ENCODE measurements at places on chromosomes 6 and 20.

- no peak for DNase-seq
Measured at GRCh38 chr20:15851576-15852215, 721.6 kb downstream of the KIF16B start.

GRCh38 chr20:1185790-1186334 lies 1.1 kb upstream of the TMEM74B start:
- DNase-seq, result no peak

- DNase-seq, result no peak
Measured at GRCh38 chr6:36033935-36034334, 6.3 kb downstream of the MAPK14 start.

DNA sequence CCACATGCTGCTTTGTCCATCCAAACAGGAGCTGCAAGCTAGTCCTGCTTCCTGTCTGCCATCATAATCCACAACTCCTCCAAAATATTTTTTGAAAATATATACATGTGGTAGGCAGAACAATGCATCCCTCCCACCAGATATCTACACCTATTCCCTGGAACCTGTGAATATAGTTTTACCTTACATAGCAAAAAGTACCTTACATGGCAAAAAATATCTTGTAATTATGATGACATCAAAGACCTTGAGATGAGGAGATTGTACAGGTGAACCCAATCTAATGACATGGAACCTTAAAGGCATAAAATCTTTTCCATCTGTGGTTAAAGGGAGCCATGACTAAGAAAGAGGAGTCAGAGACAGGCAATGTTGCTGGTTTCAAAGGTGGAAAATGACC lies 15.3 kb upstream of the RGS17 start:
- DNase-seq, result no peak

DNA sequence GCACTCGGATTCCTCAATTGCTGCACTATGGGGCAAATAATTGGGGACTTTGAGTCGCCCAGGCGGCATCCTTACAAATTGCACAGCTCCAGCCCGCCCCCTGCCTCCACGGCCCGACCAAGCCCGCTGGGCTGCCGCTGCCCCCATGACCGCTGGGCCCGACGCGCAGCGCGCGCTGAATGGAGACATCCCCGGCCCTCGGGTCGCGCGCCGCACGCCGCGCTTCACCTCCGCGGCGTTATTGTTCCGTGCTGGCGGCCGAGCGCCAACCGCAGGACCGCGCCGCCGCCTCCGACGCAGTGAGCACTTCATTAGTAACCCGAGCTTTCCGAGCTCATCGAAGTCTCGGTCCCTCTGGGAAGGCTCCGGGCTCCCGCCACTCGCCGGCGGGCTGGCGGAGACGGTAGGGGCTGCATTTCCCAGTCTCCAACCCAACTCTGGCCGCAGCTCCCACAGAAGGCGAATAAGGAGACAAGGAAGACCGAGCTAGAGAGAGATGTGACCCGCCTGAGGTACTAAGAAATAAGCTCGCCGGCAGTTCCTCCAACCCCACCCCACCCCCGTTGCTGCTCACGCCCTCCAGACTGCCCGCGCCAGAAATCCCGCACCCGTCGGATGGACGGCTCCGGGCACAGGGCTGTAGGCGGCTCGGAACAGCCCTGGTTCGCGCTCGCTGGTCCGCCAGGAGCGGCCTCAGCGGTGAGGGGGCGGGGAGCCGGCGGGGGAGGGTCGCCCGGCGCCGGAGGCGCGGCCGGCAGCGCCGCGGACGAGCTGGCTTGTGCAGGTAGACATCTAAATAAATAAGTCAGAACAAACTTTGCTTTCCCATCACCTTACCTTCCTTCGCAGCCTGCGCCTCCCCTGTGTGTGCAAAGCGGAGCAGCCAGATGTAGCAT lies 703 bp downstream of the EPHA7 start:
- DNase-seq, result no peak

DNA sequence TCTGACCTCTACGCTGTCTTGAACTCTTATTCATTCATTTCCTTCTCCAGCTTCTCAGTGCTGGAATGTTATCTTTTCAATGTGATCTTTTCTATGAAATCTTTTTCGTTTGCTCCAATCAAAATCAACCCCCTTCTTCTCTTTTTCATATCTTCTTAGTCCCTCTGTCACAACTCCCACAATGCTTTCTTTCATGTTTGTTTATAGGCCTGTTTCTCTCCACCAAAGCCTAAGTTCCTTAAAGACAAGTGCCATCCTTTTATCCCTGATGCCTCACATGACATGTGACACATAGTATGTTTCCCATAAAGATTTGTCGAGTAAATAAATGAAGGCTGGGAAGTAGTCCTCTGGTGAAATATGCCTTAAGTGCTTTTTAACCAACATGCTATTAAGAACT lies 38.1 kb downstream of the CRYBG1 start:
- DNase-seq, result no peak

DNA sequence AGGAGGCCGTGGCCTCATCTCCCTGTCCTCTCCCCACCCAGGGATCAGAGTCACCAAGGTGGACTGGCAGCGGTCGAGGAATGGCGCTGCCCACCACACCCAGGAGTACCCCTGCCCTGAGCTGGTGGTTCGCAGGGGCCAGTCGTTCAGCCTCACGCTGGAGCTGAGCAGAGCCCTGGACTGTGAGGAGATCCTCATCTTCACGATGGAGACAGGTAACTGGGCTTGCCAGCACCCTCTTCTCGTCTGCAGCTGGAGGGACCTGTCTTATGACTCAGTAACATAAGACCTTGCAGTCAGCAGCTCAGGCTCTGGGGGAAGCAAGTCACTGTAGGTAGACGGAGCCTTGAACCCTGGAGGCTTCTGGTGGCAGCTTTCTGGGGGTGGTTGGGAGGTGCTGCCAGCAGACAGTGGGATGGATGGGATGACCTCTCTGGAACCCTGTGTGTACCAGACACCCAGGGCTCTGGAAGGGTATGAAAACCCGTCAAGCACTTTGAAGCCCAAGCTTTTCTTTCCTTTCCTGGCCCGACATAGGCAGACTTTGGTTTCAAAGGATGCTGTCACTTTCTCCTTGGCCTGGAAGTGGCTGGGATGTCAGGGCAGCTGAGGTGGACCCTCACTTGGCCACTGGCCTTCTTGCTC lies 13.8 kb downstream of the TGM6 start:
- peak; percentile 44 for DNase-seq

DNA sequence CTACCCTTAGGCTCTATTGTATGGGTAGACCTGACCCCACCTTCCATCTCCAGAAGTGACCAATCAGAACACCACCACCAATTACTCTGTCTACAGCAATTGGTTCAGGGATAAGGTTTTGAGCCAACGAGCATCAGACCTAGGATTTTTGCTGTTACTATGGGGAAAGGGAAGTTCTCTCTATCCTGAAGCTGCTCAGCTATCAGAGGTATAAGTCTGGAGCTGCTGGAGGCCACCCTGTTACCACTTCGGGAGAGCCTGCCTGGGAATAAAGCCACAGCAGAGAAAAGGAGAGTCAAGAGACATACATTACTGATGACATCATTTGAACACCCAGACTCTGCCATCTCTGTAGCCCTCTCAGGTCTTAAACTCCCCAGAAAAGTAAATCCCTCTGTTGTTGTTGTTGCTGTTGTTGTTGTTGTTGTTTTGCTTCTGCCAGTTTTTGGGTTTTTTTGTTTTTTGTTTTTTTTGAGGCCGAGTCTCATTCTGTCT lies 94.5 kb downstream of the PREX1 start:
- DNase-seq, result no peak

Measured in vagina (tissue), 2 donors.